ENCODE measurements at places on chromosomes 5 and 9. TPM values are rescaled to one million over a fixed set of nuclear protein-coding genes. Genes with fewer than 3 reads are reported as not detected.
A peak's percentile ranks its signal among the peaks of the same experiment; 100 is the strongest.

DNA sequence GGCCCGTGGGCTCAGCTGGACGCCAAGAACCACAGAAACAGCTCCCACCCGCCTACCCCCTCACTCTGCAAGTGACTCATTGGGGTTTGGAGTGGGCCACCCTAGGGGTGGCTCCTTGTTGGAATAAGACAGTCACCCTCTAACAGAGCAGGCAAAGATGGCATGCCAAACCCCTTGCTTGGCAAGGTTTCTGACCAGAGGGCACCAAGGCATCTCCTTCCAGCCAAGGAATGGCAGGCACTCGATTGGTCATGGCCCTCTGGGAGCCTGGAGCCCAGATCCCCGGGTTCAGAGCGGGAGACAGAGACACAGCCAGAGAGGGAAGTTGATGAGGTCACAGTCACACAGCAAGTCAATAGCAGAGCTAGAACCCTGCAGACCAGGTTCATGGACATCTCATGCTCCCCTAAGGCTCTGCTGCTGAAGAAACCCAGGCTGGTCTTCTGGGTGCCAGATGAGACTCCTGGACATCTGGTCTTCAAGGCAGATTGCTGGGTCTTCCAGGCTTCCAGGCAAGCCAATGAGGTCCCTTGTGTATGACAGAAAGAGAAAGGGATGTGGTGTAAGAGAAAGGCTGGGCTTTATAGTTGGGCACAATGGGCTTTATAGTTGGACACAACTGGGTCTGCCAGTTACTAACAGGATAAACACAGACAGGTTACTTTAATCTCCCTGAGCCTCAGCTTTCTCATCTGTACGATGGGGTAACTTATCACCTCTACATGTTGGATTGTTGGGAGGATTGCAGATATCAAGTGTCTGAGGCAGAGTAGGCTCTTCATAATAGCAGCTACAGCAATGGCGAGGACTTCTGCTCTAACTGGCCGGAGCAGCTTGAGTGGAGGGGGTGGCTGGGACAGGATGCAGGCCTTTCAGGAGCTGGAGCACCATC, 23.3 kb upstream of the KIF12 start:
- peaks cover 4% of the 10 kb centered on the region for H3K36me3 ChIP-seq
- H3K27ac ChIP-seq, result no peak overlapping the region
- H3K27me3 ChIP-seq, result peaks cover 46% of the 10 kb centered on the region

DNA sequence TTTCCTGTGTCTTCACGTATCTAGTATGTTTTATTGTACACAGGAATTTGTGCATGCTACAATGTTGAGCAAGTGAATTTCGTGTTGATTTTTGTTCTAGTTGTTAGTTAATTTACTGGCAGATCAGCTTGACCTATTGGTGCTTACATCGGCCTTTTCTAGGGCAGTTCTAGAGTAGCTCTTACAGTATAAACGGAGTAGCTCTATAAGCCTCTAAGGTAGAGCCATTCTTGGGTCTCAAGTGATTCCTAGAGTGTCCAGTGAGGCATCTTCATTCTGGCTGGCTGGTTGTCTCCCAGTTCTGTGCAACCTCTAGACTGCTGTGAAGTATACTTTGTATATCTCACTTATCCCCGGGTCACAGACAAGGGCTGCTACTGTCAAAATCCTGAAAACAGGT, 364.6 kb downstream of the CDH10 start:
- no peak overlapping the region for H3K27ac ChIP-seq
- H3K4me3 ChIP-seq, result no peak overlapping the region
- no peaks in the 10 kb centered on the region for H3K4me1 ChIP-seq
- no peak for DNase-seq

DNA sequence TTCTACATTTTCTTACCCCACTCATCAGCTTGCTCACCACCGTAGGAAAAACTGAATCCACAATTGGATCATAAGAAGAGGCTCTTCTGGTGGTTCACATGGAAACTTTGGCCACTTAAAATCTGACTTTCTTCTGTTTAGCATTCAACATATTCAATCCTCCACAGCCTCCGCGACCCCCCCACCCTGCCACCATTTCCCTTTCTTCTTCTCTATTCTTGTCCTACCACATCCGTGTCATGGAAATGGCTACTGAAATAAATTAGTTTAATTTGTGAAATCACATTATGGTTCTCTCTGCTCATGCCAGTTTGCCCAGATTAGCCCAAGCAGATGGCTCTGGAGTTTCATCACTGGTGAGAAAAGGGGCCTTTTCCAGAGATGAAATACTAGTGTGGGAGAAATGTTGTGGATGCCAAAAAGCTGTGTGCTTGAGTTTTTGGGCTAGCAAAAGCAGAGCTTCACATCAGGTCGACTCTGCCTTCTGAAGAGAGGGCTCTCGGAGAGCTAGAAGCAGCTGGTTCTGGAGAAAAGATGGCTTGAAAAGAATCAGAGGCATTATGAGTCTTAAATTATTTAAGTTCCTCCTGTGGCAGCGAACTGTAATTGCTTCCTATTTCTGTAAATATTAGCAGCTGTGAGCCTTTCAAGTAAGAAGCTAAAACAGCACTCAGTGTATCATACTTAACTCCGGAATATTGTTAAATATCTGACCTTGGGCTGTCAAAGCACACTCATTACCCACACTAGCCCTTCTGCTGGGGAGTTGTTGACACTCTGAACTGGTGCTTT, 107.1 kb downstream of the MAT2B start:
- no peaks in the 10 kb centered on the region for H3K36me3 ChIP-seq
- no peaks in the 10 kb centered on the region for H3K4me1 ChIP-seq
- DNase-seq, result no peak
- H3K4me3 ChIP-seq, result no peak overlapping the region

- peaks cover 31% of the 10 kb centered on the region for H3K4me1 ChIP-seq
- no peak for DNase-seq
- H3K36me3 ChIP-seq, result peaks cover 15% of the 10 kb centered on the region
- no peaks in the 10 kb centered on the region for H3K27me3 ChIP-seq
- H3K27ac ChIP-seq, result peak overlapping the region; percentile 11
- no peak overlapping the region for H3K4me3 ChIP-seq
Measured at GRCh38 chr5:143359869-143360268, 43.6 kb downstream of the NR3C1 start.

GRCh38 chr5:148733601-148734438, 79.5 kb upstream of the HTR4 start:
- DNase-seq, result peak; percentile 92
- no peaks in the 10 kb centered on the region for H3K36me3 ChIP-seq
- no peak overlapping the region for H3K4me3 ChIP-seq

GRCh38 chr5:138491284-138491648, 26.0 kb downstream of the EGR1 start:
- H3K36me3 ChIP-seq, result peaks cover 6% of the 10 kb centered on the region
- DNase-seq, result no peak
- no peak overlapping the region for H3K27ac ChIP-seq
- H3K4me1 ChIP-seq, result peaks cover 50% of the 10 kb centered on the region
- H3K4me3 ChIP-seq, result peak overlapping the region; percentile 94
- no peaks in the 10 kb centered on the region for H3K27me3 ChIP-seq

GRCh38 chr5:143077453-143078103, 307.4 kb downstream of the ARHGAP26 start:
- no peak for DNase-seq
- no peak overlapping the region for H3K4me3 ChIP-seq
- no peaks in the 10 kb centered on the region for H3K27me3 ChIP-seq
- no peak overlapping the region for H3K27ac ChIP-seq
- H3K4me1 ChIP-seq, result peaks cover 16% of the 10 kb centered on the region

DNA sequence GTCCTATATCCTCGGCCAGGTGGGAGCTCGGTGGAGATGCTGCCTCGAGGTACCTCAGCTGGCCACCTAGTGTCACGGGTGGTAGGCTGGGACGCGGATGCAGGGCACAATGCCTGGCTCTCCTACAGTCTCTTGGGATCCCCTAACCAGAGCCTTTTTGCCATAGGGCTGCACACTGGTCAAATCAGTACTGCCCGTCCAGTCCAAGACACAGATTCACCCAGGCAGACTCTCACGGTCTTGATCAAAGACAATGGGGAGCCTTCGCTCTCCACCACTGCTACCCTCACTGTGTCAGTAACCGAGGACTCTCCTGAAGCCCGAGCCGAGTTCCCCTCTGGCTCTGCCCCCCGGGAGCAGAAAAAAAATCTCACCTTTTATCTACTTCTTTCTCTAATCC, 2.0 kb downstream of the PCDHGC3 start:
- H3K4me1 ChIP-seq, result peaks cover 18% of the 10 kb centered on the region
- DNase-seq, result no peak
- peak overlapping the region; percentile 94 for H3K4me3 ChIP-seq
- H3K27me3 ChIP-seq, result no peaks in the 10 kb centered on the region
- no peak overlapping the region for H3K27ac ChIP-seq
- H3K36me3 ChIP-seq, result peaks cover 31% of the 10 kb centered on the region

- no peak for DNase-seq
- no peak overlapping the region for H3K27ac ChIP-seq
Measured at GRCh38 chr9:24118190-24118589, 292.1 kb upstream of the ELAVL2 start.

RNF183 gene
- not detected for total RNA-seq

QRFP gene
- not detected for total RNA-seq

GRCh38 chr5:142248853-142249462, 75.9 kb downstream of the SPRY4 start:
- no peak for DNase-seq
- no peaks in the 10 kb centered on the region for H3K36me3 ChIP-seq
- H3K4me3 ChIP-seq, result no peak overlapping the region

- no peak overlapping the region for H3K27ac ChIP-seq
- H3K4me1 ChIP-seq, result no peaks in the 10 kb centered on the region
- H3K27me3 ChIP-seq, result no peaks in the 10 kb centered on the region
- no peaks in the 10 kb centered on the region for H3K36me3 ChIP-seq
- peak; percentile 50 for DNase-seq
Measured at GRCh38 chr5:119808474-119808873, 179.1 kb downstream of the FAM170A start.
